ENCODE measurements at places on chromosomes 3 and 15.

DNA sequence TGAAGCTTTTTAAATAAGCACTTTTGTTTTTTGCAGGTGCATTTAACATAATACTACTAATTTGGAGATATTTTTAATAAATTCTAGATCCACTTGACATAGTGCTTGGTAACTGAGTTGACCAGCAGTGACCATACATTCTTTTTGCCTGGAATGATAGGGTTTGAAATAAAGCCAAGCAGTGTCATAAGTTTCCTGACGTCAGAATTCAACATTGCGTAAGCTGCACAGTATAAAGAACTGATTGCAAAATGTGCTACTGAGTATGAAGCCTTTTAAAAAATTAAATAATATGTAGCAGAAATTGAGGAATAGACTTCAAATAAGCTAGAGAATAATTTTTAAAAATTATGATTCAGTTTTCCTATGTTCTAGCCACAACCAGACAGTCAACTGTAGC lies 454.6 kb upstream of the ARPP21 start:
- DNase-seq: no peak

DNA sequence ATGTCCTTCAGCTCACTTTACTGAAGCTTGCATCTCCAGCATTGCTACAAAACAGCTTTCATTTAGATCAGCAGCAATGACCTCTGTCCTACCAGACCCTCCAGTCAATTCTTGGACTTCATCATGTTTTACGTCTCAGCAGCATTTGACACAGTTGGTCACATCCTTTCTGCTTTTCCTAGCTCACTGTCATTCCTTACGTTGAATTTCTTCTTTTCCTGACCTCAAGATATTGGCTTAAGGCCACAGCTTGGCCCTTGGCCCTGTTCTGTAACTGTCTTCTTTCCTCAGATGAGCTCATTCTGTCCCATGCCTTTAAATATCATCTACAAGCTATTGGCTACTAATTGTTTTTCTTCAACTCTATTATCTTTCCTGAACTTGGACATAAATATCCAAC lies 576.2 kb upstream of the KCNMB2 start:
- DNase-seq: no peak

DNA sequence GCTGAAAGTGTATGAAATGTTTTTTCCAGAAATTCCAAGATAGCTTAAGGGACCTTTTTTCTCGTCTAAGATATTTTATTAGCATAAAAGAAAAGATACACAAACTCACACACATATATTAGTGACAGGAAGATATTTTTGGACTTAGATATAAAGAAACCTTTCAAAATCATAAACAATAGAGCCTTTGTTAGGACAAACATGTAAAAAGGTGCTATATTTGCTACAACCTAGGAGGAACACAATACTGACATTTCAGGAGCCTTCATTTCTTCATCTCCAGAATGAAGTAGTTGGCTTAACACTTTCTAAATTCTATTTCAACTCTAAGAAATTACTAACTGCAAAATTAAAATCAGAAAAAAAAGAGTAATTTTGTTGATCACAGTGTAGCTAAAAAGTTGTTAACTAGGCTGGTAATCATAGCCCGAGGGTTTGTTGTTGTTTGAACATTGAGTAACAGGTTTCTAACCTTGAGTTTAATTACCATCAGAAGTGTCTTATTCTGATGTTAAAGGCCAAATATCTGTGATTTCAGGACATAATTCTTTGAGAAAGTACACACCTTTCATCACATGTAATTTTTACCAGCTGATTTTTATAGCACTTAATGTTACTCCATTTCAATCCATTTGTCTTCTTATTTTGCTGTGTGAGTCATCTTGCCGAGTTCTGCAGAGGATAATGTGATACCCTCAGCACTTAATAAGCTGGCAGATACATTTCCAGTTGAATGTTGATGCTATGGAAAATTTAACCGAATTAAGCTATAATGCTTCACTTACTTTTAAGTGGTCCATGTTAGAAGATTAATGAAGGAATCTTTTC lies 97.3 kb downstream of the MBNL1 start:
- no peak for DNase-seq

- no peak for DNase-seq
These were observed 110.9 kb downstream of the ASB7 start for GRCh38 chr15:100713163-100713867.

Measured in D341Med (cell line).